ENCODE measurements at places on chromosomes 6 and 20. TPM values are rescaled to one million over a fixed set of nuclear protein-coding genes. Genes with fewer than 3 reads are reported as not detected.

KAT14 gene
- 20.0 TPM for total RNA-seq

TINAG gene
- total RNA-seq = 45.8 TPM

CLIC5 gene
- 18.2 TPM for total RNA-seq

ALDH5A1 gene
- 25.6 TPM for total RNA-seq

GJA1 gene
- total RNA-seq = 4.6 TPM

Measured in Peyer's patch (tissue), 4 donors.